CD4-positive, alpha-beta T cell treated with Interleukin-6 at 100 ng/mL for 8 hours (primary cell): ENCODE measurements at places on chromosomes 6 and 20.

DNA sequence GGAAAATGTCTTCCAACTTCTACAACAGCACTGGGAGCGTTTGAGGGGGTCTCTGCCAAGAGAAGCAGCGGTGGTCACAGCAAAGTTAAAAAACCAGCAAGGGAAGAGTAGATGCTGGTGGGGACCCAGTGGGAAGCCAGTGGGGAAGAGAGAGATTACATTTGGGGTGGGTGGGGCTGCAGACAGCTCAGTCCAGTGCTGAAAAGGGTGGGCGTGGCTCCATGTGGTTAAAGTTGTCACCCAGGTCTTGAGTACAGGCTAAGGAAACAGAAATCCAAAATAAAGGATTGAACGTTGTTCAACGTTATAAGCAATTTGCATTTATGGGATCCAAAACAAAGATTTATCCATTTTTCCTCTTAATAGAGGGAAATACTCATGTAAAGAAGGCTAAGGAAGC, 106.3 kb upstream of the LY86 start:
- no peak for DNase-seq

DNA sequence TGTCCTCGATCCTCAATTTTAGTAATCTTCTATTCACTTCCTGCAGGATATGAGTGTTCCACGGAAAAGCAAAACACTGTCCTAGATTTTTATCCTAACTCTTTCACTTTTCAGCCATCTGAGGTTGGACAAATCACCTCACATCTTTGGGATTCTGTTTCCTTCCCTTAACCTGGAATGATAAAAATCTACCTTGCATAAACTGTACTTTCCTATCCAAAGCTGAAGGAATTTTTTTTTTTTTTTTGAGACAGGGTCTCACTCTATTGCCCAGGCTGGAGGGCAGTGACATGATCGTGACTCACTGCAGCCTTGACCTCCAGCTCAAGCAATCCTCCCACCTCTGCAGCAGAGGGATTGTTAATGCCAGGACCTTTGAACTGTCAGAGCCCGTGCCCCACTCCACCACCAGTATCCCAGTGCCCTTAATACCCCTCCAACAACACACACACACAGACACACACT, 20.5 kb downstream of the CAPN11 start:
- DNase-seq: no peak

DNA sequence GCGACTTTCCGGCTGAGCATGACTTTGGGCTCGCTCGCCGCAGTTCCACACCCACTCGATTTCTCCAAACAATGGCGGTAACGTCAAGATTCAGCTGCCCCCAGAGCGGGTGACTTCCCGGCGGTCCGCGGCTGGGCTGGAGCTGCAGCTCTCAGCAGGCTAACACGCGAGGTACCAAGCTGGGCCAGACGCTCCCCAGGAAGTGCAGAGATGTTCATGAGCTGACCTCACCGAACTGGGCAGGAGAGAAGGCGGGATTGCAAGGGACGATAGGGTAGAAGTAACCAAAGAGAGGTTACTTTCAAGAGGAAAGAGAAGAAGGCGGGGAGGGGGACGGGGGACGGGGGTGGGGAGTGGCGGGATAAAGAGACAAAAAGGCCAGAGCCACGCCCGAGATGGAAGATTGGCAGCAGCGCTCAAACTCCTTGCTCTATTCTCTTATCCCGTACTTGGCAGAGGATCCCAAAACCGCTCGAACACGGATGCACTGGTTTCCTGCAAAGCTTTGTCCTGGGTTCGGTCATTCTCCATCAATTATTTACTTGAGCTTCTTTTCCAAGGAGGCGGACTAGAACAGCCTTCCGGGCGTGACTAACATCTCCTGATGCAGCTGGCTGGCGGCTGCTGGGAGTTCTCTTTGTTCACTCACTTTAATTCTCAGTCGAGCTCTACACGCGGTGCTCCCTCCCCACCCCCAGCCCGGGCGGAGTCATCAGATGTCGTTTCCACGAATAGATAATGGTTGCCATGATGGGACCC, at the start of gene MTCL3:
TSS of gene MTCL3 (minus strand) at position 626 of the 759 bp plus-strand sequence.
- DNase-seq: no peak

DNA sequence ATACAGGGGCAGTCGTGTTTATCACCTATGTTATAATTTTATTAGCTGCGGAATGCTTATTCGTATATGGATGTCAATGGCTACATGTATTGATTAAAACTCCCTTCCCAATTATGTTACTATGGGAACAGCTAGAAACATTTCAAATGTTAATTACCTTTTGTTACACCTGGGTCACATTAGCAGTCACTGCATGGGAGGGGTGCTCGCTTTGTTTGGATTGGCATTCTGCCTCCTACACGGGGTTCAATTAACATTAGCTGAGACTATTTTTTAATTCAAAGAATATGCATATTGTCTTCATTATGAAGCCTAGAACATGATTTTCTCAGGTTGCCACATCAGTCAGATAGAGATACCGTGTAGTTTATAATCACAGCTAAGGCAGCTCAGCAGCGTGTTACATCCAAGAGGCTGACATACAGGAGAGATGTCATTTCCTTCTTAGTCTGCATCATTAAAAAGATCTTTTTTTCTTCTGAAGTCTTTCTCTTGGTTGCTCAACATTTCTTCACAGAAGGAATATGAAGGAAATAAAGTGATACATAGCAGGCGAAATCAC, 76.2 kb upstream of the RPS6KA2 start:
- DNase-seq: no peak

- no peak for DNase-seq
Observed at GRCh38 chr20:46970937-46971630, 76.4 kb downstream of the EYA2 start.

GRCh38 chr6:169042061-169042460, 211.6 kb downstream of the THBS2 start:
- DNase-seq: no peak

DNA sequence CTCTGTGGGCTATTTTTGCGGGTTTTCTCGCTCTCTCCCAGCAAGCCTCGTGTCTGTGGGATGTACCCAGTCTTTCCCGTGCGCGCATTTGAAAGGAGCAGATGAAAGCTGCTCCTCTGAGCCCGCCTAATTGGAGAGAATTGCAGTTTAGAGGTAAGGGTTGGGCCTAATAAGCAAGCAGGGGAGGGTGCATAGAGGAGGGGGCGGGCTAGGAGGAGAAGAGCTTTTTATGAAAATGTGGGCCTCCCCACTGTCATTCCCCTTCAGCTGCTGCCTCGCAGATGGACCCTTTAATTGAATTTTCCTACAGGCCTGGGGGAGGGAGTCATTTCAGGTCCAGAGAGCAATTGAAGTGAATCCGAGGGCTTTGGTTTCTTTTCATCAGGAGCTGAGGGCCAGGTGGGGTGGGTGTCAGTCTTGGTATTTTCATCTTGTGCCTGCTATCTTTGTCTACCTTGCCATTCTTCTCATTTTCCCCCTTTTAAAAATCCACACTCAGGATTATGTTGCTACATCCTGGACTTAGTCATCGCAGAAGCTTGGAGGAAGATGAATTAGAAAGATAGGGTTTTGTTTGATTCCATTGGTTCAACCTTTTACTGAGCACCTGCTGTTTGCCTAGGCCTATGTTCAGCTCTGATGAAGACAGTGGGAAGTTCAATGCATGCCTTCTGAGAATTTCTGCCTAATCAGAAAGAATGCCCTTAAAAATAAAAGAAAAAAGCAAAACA, 423.4 kb downstream of the CD83 start:
- no peak for DNase-seq

DNA sequence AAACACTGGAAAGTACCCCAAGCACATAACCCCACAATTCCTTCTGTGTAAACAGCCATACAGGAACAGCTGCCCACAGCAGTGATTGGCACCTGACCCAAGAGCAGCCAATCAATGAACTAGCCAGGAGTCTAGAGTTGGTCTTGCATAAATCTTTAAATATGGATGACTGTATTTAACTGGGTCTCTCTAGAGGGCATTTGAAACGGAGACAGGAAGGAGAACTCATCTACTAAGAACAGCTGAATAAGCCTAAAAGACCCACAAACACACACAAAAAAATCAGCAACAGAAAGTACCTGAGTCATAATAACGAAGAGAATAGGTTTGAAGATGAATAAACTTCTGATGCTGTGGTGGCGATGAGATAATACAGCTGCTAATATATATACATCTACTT, 49.0 kb upstream of the ASF1A start:
- no peak for DNase-seq

- no peak for DNase-seq
Observed at GRCh38 chr6:110823146-110823545, 7.9 kb upstream of the CDK19 start.

DNA sequence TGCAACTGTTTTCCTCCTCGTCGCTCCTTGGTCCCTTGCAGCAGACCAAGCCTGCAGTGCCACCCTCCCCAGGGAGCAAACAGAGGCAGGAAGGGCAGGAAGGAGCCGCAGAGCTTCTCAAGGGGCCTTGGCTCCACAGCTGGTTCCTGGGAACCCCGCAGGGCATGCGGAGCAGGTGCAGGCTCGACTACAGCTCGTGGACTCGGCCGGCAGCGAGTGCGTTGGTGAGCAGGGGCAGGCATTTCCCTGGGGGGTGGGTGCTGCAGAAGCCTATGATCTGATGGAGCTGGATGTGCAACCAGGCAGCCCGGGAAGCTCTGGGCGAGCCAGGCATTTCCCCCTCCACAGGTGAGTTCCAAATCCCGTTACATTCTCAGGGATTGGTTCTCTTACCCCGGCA, 37.1 kb downstream of the FRMD1 start:
- no peak for DNase-seq

DNA sequence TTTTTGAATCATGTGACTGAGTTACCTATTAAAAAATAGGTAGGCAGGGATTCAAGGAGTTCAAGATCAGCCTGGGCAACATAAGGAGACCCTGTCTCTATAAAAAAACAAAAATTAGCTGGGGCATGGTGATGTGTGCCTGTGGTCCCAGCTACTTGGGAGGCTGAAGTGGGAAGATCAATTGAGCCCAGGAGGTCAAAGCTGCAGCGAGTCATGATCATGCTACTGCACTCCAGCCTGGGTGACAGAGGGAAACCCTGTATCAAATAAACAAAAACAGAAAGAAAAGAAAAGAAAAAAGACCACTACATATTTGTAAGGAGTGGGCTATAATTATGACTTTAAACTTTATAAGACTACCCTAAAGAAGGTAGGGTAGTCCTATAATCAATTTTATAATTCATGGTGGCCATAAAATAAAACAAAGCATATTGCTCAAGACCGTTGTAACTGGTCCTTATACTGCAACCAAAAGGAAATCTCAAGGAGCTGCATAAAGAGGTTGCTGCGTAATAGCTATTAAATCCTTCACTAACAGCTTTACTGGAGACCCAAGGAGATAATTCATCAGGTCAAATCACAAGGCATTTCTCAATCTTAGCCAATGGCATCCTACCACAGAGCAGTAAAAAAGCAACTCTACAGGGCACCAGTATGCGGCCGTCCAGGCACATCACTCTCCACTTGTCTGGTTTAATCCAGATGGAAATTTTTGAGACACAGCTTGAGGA, 13.5 kb downstream of the PIGU start:
- DNase-seq: no peak

- no peak for DNase-seq
Observed at GRCh38 chr20:19079536-19080299, 132.7 kb upstream of the SLC24A3 start.

DNA sequence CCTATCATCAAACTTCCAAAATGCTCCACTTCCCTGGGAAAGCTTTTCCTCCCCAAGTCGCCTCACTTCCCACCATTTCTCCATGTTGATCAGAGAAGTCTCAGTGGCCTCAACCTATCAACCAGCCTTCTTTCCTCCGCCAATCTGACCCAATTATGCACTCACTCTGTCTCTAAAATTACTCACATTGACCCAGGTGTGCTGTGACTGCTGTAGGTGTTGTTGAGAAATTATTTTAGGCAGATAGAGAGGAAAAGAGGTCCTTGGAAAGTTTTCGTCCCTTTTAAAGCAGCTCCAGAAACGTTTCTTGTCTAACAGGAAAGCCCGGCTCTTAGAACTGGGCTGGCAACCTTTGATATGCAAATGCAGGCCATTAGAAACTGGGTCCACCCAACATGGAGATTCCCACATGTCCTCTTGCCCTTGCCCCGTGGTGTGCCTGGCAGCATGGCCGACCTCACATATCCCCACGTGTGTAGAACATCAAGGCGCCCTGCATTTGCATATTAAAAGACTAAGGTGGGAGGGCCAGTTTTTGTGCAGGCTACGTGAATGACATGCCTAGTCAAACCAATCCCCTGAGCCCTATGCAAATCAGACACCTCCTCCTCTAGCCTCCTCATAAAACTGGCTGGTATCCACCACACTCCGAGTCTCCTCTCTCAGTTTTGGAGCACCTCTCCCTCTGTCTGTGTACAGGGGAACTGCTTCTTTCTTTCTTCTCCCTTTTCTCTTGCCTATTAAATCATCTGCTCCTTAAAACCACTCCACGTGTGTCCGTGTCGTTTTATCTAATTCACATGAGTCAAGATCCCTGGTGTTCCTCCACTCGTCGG, 12.9 kb downstream of the IPCEF1 start:
- DNase-seq: no peak

DNA sequence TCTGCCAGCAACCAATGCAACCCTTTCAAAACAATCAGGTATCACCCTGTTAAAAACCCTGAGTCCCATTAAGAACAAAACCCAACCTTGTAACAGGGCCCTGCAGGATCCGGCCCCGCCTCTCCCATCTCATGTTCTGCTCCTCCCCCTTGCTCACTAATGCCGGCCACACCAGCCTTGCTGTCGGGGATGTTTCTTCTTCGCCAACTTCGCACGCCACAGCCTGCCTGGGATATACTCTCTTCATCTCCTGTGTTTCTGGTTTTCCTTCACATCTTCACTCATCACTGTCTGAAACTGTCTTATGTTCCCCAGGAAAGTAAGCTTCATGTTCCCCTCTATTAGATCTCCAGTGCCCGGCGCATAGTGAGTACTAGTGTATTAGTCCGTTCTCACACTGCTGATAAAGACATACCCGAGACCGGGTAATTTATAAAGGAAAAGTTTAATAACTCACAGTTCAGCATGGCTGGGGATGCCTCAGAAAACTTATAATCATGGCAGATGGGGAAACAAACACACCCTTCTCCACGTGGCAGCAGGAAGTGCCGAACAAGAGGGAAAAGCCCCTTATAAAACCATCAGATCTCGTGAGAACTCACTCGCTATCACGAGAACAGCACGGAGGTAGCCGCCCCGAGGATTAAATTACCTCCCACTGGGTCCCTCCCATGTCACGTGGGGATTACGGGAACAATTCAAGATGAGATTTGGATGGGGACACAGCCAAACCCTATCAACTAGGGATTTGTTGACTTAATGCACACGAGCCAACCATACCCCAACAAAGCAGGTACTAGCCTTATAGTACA, 5.1 kb downstream of the TP53RK start:
- no peak for DNase-seq

DNA sequence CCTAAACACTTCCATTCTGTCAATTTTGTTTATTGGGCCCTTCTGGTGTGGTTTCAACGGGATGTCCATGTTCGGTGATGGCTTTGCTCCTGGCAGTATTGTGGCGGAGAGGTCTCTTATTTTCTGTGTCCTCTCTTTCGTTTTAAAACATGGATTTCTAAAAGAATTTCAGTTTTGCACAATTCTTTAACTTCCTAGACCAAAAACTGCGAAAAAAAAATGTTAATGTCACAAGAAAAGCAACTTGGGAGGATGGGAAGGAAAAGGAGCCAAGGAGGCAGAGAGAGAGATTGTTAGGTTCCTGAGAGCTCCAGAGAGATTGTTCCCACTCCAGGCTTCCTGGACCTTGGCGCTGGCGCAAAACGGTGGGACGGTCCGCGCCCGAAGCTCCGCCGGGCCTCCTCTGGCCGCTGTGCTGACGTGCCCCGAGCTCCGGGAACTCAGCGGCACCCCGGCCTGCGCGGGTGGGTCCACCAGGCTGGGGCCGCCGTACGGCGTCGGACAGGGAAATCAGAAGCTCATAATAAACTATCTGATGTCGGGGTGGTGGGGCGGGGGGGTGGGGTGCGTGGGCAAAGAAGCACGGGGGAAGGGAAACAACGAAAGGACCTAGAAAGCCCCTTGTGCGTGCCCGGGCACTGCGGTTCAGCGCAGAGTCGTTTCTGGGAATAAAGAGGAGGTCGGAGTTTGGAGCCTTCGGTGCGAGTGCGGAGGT, 951 bp upstream of the OLIG3 start:
- no peak for DNase-seq
